ENCODE measurements at places on chromosomes 16 and 17.

DNA sequence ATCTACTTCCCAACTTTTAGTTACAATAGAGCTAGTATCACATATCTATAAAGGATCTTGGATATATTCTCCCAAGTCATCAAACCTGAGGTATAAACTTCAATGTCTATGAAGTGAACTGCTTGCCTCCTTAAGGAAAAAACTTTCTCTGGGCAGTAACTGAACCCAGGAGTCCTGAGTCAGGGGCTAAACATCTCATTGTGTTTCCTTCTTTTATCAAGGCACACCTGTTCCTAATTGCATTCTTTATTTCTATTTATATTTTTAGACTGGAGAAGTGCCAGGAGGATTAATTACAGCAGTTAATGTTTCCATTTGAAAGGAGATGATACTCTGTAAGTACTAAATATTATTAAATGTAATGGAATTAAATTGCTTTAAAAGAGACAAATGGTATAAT, 98.6 kb downstream of the CDH8 start:
- no peak for DNase-seq

DNA sequence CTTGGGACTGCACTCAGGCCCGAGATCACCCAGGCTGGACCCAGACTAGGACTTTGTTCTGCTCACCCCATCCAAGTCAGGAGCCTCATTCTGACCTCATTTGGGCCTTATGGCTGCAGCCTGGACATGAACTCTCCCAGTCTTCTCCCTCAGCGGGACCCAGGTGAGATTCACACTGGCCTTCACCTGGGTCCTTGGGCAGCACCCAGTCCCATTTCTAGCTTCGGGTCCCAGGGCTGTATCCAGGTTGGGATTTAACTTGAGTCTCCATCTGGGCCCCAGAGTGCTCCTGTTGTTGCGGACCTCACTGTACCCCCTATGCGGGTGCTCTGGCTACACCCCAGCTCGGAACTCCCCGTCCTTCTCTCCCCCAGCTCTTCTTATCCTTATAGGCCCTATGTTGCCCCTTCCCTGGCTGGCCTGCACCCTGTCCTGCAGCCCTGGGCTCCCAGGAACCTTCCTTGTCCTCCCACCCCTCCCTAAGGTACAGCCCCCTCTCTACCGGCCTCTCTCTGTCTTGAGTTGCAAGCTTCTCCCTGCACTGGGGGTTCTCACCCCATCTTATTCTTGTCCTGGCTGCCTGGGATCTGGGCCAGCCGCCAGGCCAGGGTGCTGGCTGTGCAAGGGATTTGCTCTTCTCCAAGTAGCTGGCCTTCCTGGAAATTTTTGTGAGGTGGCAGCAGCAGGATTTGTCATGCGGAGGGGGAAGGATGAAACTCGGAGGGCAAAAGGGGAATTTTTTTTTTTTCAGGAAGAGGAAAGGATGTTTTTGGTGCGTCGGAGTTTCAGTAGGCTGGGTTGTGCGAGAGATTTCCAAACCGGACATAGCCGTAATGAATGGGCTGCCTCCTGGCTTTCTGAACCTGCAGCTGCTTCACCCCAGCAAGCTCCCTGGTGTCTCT, 904 bp downstream of the MAP2K3 start:
- no peak for DNase-seq

DNA sequence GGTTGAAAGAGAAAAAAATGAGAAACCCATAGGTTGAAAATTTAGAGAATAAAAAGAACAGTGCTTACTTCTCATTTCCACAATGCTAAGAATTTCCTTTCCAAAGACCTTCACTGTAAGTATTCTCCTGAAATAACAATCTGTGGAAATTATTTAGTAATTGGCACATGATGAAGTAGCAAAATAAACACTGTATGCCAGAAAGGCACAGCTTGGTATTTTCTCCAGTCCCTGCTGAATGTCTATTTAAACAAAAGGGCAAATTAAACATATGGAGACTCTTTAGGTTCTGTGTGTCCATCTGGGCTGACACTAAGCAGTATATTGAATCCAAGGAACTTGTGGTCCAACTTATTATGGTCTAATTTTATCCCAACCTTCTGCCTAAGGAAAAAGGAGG, 46.1 kb downstream of the CHCT1 start:
- peak; percentile 76 for DNase-seq

DNA sequence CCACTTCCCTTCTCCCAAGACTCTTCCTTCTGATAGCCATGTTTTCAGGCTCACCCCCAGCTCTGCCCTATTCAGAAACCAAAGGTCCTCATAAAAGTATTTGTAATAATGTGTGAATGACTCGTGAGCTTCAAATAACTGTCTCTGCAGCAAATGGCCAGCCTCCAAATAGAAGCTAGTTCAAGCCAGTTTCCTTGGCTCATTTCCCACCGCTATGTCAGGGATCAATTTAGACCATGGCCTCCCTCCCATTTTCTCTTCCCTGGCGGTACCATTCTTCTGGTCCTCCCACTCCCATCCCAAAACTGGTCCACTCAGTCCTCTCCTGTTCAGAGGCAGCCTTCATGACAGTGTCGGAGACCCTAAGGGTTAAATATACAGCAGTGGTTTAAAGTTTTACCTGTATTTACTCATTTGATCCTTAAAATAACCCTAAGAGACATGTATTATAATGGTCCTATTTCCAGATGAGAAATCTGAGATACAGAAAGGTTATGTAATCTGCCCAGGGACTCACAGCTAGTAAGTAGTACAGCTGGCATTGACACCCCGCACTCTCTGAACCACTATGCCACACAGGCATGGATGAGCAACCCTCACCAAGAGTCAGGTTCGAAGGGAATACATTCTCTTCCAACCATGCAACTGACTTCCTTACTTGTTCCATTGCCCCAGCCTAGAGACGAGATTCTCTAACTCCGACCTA, 42.9 kb downstream of the GAS7 start:
- DNase-seq: no peak

DNA sequence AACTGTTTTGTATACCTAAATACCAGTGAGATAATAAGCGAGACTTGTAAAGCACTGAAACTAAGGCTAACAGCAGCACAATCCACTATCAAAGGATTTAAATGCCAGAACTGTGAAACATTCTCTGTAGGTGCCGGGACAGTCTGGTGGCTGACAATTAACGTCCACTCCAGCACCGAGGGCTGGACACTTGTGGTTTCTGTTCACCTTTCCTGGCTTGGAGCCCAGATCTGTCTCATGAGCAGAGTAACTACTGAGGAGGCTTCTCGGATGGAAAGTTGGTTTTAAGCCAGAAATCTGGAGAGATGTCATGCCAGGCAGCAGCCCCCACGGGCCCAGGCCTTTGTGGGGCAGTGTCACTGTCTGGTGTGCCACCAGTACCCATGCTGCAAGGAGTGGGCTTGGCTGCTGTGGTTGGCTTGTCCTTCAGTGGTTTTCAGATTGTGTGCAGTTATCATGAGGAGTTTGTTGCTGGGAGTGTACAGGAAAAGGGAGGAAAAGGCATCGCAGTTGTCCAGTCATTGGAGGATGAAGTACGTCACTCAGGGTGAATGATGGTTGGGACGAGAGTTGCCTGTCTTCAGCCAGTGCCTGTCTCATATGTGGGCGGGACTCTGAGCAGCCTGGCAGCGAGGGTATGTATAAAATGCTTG, 35.5 kb downstream of the UBN1 start:
- peak; percentile 35 for DNase-seq

All from DMS 273 treated with DMSO at 0.1 percent for 48 hours (cell line).